A549 treated with ZK216348 at 1 μM for 4 hours (cell line): ENCODE measurements at places on chromosomes 1 and 21. TPM values are rescaled to one million over a fixed set of nuclear protein-coding genes. Genes with fewer than 3 reads are reported as not detected.

Gene TRIM17
- not detected in 5 replicates for total RNA-seq

Gene ISG15
- total RNA-seq, result 14.3 to 25.1 TPM (median 18.9 TPM) in 5 replicates

Gene AMY1C
- not detected in 5 replicates for total RNA-seq

Gene BMP8B
- 3.7 to 5.4 TPM (median 4.5 TPM) in 5 replicates for total RNA-seq

Gene PTCH2
- total RNA-seq, result 0.20 to 0.31 TPM (median 0.25 TPM) in 4 of 5 replicates, not detected in the other

Gene OR2L3
- not detected in 5 replicates for total RNA-seq

Gene CD52
- not detected in 5 replicates for total RNA-seq

Gene FAM167B
- total RNA-seq, result 0.36 to 0.86 TPM (median 0.73 TPM) in 5 replicates

Gene SORT1
- total RNA-seq, result 3.0 to 4.9 TPM (median 3.9 TPM) in 5 replicates

Gene CFHR1
- 0.14 to 0.35 TPM (median 0.25 TPM) in 4 of 5 replicates, not detected in the other for total RNA-seq

Gene ATP1A4
- total RNA-seq, result not detected in 5 replicates

Gene EXO1
- 21.6 to 28.6 TPM (median 24.7 TPM) in 5 replicates for total RNA-seq

Gene LCK
- not detected in 5 replicates for total RNA-seq
